ENCODE measurements at places on chromosomes 16 and 17. TPM values are rescaled to one million over a fixed set of nuclear protein-coding genes. Genes with fewer than 3 reads are reported as not detected.
A peak's percentile ranks its signal among the peaks of the same experiment; 100 is the strongest.

GRCh38 chr17:30228011-30228410 is 7.5 kb downstream of the SLC6A4 start:
- DNase-seq, result no peak

- no peak for DNase-seq
Observed at GRCh38 chr17:79433379-79433778, 177.5 kb downstream of the RBFOX3 start.

DNA sequence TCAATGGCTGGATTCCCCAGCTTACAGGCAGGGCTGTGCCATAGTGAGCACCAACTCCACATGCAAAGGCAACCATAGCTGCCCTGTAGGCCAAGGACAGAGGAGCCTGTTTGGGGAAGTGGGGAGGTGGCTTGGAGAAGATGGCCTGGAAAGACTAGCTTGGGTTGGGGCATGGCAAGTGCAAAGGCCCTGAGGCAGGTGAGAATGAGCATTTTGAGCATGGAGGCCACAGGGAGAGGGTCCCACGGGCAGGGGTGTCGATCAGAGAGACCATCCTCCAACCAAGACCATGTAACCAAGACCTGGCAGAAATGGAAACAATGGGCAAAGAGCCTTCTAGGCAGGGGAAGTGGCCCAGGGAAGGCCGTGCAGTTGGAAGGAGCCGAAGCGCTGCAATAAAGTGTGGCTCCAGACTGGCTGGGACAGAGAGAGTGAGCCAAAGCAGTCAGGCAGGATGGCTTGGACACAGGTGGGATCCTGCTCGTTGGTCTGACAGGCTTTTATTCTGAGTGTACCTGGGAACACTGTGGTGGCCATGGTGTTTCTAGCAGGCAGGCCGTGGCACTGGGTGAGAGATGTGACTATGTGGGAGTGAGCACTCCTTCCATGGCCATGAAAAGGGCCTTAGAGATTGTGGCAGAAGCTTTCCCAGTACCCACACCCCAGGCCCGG is 24.8 kb upstream of the MPRIP start:
- DNase-seq, result no peak

- DNase-seq, result no peak
Observed at GRCh38 chr16:58107709-58108108, 21.5 kb downstream of the CFAP20 start.

DNA sequence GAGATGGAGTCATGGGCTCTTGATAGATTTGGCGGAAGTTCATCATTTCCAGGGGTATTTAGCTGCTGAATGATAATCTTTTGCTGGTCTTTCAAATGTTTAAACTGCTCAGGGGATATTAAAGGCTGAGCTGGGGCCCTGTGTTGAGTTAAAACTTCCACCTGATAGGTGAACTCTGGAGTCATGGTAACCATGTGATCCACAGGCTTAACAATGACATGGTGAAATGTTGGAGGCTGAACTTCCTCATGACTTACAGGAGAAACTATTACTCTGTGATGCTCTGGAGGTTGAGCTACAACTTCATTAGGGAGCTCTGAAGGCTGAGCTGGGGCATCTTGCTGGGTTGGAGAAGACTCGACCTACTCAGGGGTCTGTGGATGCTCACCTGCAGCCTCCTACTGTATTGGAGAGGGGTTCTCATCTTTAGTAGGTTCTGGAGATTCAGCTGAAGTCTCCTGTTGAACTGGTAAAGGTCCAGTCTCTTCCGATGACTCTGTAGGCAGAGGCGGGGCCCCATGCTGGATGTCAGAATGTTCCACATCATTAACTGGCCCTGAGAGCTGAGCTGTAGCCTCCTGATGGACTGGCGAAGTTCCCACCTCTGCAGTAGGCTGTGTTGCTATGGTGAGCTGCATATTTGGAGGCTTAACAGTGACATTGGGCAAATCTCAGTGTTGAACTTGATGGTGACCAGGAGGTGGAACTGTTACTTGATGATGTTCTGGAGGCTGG is 24.2 kb downstream of the RDM1 start:
- DNase-seq, result peak; percentile 21

- peak; percentile 29 for DNase-seq
Observed at GRCh38 chr17:12959441-12959840, 58.4 kb downstream of the ELAC2 start.

- peak; percentile 34 for DNase-seq
Observed at GRCh38 chr17:72726936-72727335, 365.6 kb downstream of the SLC39A11 start.

GRCh38 chr17:59441464-59442096 is 110.1 kb downstream of the YPEL2 start:
- no peak for DNase-seq

- no peak for DNase-seq
Observed at GRCh38 chr16:31029272-31029671, 4.1 kb upstream of the STX4 start.

GRCh38 chr16:85698935-85699558 is 10.3 kb upstream of the GINS2 start:
- DNase-seq, result no peak

- DNase-seq, result no peak
Observed at GRCh38 chr16:75279305-75279704, 27.9 kb upstream of the BCAR1 start.

DNA sequence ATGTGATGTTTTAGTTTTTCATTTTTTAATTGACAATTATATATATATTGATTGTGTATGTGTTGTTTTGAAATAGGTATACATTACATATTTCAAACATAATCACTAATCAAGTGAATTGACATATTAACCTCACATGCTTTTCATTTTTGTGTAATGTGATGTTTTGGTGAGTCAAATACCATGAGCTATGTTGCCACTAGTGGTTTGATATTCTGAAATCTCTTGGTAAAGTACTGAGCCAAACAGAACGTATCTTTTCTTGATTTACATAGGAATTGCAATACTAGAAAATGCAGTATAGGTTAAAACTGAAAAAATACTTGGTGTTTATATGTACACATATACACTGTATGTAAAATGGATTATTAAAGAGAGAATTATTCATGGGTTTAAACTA is 65.2 kb upstream of the SIAH1 start:
- peak; percentile 27 for DNase-seq

DNA sequence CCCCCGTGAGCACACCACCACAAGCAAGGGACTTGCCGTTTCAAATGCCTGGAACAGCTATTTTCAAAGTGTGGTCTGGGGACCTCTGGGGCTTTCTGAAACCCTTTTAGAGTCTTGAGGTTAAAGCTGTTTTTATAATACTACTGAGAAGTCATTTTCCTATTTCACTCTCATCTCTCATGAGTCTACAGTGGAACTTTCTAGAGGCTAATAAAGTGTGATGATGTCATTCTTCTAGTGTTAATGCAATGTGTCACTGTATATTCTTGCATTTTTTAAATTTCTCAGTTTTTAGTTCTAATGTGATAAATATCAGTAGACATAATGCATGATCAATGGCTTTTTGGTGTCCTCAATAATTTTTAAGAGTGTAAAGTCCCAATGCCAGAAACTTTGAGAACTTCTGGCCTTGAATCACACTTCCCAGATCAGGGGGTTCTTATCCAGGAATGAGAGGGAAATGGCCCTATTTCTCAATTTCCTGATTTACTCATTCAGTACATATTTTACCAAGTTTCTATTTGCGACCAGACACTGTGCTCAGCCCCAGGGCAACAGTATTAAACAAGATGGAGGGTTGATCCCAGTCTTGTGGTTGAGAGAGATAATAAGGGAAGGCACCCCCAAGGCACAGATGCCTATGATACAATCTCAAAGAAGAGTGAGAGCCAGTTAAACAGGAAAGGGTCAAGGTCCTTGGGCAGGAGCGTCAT is 444.0 kb downstream of the HS3ST3B1 start:
- DNase-seq, result no peak

DNA sequence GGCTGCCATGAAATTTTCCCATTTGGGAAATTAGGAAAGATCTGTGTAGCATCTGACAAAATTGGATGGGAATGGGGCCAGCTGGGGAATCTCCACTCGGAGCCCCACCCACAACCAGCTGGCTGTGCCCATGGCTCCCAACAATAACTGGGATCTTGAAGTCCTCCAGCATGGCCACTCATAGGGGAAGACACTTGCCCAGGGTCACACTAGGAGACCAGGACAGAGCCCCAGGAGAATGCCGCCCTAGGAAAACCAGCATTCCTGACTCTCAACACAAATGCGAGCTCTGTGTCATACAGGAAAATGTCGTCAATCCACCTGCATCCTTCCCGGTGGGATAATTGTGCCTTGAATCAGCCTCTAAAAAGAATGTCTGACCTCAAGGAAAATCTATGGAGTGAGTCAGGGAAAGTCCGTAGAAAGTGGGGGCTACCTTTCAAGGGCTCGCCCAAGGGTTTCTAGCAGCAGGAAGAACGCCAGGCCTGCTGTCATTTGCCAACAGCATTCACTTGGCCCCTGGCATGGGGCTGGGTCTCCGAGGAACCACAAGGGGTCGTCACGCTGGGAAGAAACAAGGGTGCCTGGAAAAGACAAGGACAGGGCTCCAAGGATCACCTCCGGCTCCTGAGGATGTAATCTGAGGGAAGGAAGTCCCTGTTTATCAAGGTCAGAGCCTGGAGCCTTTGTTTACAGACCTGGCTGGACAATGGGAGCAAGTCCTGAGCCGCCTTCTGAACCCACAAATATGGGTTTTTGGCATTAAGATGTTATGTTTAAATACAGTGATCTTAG is 15.9 kb downstream of the CDH5 start:
- DNase-seq, result peak; percentile 96

GRCh38 chr17:77616254-77616731 is 342.2 kb upstream of the TNRC6C start:
- no peak for DNase-seq

The SYNGR3 gene
- 1.5 TPM for total RNA-seq

The PARD6A gene
- 4.1 TPM for total RNA-seq

The SLC5A10 gene
- total RNA-seq, result under 0.01 TPM

The ARHGDIG gene
- total RNA-seq, result 0.77 TPM

The TEX14 gene
- under 0.01 TPM for total RNA-seq

The PRAC2 gene
- not detected for total RNA-seq

The AATK gene
- 0.50 TPM for total RNA-seq

The SCGB1C2 gene
- not detected for total RNA-seq

Measured in fibroblast of lung (primary cell).